ENCODE measurements at places on chromosomes 1 and 21.

DNA sequence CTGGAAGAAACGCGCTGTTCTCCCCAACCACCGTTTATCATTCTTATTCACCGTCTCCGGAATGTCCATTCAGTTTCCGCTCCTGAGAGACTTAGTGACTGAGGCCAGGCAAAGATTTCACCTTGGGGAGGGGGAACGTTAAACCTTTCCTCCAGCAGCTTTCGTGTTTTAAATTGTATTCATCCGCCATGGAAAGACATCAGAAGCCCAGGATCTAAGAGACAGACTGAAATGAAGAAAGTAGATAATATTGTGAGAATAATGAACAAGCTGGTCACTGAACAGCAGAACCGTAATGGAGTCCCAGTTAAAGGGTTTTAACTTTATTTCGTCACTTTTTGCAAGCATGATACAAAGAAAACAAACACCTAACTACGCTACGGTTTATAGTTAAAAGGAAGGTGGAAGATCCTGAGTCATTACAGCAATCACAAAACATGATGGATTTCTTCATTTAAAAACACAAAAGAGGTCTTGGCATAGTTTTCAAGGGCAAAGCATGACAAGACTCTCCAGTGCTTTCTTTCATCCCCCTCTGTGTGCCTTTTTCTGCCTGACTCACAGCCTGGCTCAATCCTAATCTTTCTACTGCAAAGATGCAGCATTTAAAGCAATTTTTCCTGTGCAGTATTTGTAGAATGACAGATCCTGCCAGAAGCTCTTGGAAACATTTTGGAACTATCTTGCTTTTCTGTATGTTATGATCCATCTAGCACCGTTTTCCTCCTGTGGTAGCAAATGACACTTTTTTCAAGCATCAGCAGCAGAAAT lies 722 bp upstream of the SLC19A2 start:
- DNase-seq: no peak

- DNase-seq: no peak
Measured at GRCh38 chr21:33386222-33386784, 16.9 kb upstream of the IFNGR2 start.

- DNase-seq: no peak
Measured at GRCh38 chr1:169090308-169090899, 16.1 kb upstream of the ATP1B1 start.

- no peak for DNase-seq
Measured at GRCh38 chr1:154758346-154758745, 111.7 kb downstream of the KCNN3 start.

- DNase-seq: no peak
Measured at GRCh38 chr1:92444351-92444750, 42.4 kb downstream of the GFI1 start.

DNA sequence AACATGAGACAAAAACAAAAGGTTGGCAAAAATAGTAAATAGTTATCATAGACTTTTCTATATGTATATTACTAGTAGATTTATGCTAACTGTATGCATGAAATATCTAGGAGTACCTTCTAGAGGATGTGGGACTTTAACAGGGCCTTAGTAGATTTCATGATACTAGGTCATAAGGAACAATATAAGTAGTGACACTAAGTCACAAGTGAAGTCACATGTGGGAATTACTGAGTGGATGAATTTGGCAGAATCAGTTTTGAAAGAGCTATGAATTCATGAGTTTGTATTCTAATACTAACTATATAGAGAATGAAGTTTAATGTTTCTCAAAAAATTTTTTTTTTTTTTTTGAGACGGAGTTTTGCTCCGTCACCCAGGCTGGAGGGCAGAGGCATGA lies 53.1 kb upstream of the GPR25 start:
- no peak for DNase-seq

DNA sequence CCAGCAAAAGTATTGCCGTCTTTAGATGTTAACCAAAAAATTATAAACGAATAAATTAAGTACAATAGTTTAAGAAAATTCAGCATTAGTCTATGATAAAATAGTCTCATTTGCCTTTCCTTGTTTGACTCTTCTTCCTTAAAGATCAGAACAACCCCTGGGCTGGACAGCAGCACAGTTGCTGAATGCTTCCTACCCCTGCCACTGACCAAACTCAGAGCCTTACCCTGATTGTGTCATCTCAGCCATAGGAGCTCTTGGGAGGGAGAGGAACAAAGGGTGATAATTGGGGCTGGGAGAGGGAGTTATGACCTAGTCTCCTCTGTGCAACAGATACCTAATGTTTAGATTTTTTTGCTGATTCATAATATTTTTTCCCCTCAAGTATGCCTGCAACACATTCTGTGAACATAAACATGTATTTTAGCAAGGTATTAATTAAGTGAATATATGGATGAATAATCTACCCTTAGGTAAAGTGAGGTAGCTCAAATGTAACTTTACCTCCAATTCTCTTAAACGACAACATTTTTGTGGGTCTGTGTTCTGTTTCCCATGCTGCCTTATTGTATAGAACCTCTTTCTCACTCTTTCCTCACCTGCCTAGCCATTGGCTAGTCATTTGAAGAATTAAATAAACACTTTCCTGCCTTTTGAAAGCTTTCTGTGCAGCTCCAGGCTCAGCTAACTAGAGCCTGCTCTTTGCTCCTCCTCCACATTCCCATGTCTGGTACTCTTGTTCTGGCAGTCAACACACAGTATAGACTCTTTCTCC lies 46.1 kb downstream of the FGGY start:
- no peak for DNase-seq

DNA sequence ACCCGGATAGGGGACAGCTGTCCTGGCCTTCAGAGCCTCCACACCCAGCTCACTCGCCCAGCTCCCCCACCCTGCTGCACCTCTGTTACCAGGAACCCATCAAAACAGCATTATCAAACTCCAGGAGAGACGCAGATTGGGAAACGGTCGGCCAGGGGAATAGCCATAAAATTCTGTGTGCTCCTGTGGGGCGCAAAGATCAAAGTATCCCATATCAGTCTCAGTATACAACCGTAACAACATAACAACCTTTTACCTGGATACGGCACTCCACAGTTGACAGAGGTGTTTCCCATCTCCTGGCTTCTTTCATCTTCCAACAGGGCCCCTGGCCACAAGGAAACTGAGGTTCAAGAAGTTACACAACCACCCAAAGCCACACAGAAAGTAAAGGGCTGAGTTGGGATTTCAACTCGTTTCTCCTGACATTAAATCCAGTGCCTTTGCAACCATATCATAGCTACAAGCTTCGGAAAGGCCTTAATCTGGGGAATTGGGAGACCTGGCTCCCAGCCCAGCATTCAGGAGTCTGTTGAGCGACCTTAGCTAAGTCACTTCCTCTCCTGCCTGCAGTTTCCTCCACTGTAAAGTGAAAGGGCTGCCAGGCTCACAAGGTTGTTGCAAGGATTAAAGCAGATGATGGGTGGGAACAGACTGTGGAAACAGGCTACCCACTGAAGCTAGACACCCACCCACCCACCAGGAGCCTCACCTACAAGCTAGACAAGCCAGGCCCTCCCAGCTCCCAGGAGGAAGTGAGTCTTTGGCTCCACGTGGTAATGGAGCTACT lies 8.1 kb upstream of the EPHB2 start:
- no peak for DNase-seq

DNA sequence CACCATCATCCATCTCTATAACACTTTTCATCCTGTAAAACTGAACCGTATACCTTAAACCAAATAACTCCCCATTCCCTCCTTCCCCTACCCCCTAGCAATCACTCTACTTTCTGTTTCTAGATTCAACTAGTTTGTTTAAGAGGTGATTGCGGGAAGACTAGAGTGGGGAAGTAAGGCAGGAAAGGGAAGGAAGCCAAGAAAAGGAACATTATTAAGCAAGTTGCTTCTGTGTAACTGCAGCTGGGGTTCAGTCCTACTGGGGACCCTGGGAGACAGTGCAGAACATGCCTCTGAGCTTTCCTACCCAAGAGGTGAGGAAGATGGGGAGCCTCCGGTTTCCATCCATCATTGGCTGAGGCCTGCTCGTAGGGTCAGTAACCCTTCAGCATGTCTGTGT lies 28.9 kb upstream of the H3-3A start:
- no peak for DNase-seq

- no peak for DNase-seq
Measured at GRCh38 chr1:5967351-5968160, 24.7 kb downstream of the NPHP4 start.

- DNase-seq: no peak
Measured at GRCh38 chr1:55188909-55189308, 26.3 kb downstream of the USP24 start.

GRCh38 chr1:147214325-147214724 lies 10.8 kb downstream of the FMO5 start:
- no peak for DNase-seq

- DNase-seq: no peak
Measured at GRCh38 chr1:209710093-209710492, 5.4 kb downstream of the HSD11B1 start.

- DNase-seq: no peak
Measured at GRCh38 chr1:205354259-205355074, 2.3 kb downstream of the KLHDC8A start.

GRCh38 chr1:51063121-51063520 lies 38.9 kb upstream of the C1orf185 start:
- DNase-seq: no peak

GRCh38 chr1:81287411-81288080 lies 513.2 kb upstream of the ADGRL2 start:
- DNase-seq: no peak

DNA sequence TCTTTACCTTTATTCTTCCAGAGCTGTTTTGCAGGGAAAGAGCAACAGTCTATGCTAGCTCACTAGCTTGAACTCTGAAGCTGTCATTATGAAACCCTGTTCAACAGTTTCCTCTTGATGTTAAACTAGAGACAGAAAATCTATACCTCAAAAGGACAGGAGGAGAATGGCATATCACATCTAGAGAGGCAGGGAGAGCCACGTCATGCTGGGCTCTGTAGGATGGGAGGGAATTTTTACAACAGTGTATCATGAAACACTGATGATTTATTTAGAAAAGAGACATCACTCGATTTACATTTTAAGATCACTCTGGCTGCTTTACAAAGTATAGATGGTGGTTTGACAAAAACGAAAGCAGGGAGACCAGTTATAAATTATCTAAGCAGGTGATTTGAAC lies 224.9 kb upstream of the COA6 start:
- DNase-seq: no peak

DNA sequence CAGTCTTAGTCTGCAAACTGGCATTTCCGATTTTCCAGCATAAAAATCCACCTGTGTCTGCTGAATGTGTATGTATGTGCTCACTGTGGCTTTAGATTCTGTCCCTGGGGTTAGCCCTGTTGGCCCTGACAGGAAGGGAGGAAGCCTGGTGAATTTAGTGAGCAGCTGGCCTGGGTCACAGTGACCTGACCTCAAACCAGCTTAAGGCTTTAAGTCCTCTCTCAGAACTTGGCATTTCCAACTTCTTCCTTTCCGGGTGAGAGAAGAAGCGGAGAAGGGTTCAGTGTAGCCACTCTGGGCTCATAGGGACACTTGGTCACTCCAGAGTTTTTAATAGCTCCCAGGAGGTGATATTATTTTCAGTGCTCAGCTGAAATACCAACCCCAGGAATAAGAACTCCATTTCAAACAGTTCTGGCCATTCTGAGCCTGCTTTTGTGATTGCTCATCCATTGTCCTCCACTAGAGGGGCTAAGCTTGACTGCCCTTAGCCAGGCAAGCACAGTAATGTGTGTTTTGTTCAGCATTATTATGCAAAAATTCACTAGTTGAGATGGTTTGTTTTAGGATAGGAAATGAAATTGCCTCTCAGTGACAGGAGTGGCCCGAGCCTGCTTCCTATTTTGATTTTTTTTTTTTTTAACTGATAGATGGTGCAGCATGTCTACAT lies 2.5 kb upstream of the OLFML3 start:
- no peak for DNase-seq

DNA sequence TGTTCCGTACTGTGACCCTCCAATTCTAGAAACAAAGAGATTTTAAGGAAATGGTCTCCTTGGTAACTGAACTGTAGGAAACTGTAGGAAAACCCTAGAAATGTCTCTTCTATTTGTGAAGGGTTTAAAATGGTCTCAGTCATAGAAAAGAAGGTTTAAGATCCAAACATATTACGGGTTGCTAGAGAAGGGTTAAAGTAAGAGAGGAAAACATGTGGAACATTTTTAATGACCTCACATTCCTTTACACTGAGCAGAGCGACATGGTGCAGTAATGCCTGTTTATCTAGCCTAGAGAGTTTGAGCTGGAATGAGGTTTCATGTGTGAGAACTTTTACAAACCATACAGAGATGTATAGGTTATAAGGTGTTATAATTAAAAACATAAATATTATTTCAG lies 36.9 kb upstream of the C1orf105 start:
- DNase-seq: no peak

- no peak for DNase-seq
Measured at GRCh38 chr1:230515451-230516145, 89.5 kb upstream of the PGBD5 start.

DNA sequence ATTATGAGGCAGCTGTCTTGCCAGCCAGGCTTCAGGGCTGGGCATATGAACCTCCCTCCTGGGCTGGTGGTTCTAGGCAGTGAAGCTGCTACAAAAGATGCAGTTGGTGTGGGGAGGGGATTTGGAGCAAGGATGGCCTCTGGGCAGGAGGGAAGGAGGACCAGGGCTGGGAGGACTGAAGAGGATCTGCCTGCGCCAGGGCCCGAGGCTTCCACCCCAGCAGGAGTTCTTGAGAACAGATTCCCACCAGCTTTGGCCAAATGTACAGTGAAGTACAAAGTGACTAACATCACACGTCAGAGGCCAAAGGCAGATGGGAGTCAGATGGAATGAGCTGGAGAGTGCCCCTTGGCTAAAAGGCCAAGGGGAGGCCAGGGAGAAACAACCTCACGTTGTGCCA lies 62.4 kb downstream of the DDX20 start:
- DNase-seq: no peak

DNA sequence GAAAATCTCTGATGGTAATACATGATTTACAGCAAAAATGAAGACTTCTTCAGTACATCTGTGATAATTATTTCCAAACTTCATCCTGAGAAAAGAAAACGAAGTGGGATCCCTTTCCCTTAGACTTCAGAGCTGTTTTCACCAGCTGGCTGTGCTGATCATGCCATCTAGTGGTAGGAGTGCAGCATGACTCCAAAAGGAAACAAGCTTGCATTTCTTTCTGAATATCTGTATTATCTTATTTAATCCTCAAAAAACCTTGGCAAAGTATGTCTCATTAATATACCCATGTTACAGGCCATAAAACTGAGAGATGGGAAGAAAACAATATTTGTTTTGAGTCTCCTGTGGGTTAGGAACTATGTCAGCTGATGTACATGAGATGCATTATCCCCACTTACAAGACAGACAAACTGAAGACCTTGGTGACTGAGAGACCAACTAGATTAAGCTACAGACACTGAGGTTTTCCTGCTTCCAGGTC lies 9.8 kb upstream of the GJA8 start:
- DNase-seq: no peak
